ENCODE measurements at places on chromosomes 5 and 9.

GRCh38 chr5:5363045-5363444 lies 59.4 kb upstream of the ICE1 start:
- no peak for DNase-seq

- no peak for DNase-seq
Observed at GRCh38 chr5:105639068-105639467, 2031.7 kb downstream of the EFNA5 start.

- DNase-seq: no peak
Observed at GRCh38 chr5:34930870-34931269, 1.5 kb downstream of the DNAJC21 start.

- no peak for DNase-seq
Observed at GRCh38 chr9:114991861-114992260, 61.5 kb upstream of the TNFSF8 start.

DNA sequence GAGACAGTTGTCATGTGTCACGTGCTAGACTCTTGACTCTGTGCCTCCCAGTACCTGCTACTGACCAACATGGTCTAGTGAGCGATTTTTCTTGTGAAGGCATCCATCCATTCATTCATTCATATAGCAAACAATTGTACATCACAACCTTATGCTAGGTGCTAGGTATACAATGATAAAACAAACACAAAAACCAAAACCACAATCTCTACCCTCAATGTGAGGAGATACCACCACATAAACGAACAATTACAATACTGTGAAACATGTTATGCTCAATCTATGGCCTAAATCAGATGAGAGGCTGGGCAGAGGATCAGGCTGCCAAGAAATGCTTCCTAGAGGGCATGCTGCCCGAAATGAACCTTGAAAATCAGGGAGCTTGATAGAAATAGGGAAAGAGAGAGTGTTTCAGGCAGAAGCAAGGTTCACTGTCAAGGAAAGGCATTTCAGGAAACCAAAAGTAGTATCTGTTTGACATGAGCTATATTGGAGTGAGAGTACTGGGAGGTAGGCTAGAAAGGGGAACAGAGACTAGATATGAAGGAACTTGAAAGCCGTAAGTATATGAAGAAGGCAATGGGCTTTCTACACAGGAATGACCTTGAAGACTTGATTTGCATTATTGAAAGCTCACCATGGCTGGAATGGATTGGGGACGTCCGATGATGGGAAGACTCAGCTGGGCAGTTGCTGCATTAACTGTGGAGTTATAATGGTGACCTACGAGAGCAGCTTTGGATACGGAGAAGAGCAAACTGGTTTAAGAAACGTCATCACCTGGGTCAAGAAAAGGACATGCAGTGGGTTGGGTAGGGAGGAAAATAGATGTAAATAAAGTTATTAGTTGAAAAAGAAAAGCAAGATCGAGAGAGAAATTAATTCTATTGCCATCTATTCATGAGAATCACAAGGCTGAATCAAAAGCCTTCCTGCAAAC lies 90.1 kb downstream of the THBS4 start:
- no peak for DNase-seq

GRCh38 chr9:98821831-98822230 lies 14.4 kb downstream of the GALNT12 start:
- no peak for DNase-seq

- DNase-seq: no peak
Observed at GRCh38 chr5:6722015-6722414, 8.8 kb downstream of the TENT4A start.

DNA sequence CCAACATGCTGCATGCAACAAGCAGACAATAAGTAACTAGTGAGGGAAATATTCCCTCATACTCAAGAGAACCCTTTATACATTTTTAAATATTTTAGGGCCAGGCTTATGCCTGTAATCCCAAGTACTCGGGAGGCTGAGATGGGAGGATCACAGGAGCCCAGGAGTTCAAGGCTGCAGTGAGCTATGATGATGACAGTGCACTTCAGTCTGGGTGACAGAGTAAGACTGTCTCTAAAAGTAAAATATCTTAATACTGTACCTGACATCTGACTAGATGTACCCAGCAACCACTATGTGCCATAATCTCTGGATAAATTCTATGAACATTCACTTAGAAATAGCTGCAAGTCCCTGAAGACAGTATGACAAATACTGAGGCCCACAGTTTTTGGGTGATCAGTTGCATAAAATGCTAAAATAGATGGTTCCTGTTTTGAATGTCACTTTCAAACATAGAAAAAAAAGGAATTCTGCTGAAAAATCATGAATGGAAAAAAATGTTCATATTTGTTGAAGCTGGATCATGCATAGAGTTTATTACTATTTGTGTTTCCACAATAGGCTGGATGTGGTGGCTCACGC lies 2.0 kb upstream of the C5orf15 start:
- no peak for DNase-seq

DNA sequence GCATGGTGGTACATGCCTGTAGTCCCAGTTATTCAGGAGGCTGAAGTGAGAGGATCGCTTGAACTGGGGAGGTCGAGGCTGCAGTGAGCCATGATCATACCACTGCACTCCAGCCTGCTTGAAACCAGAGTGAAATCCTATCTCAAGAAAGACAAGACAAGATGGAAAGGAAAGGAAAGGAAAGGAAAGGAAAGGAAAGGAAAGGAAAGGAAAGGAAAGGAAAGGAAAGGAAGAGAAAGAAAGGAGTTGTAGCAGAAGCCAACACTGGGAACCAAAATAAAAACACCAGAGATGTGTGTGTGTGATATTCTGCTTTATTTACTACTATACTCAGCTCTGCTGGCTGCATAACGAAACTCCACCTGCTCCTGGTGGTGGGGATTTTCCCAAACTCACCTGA lies 115.3 kb downstream of the DRD1 start:
- no peak for DNase-seq

DNA sequence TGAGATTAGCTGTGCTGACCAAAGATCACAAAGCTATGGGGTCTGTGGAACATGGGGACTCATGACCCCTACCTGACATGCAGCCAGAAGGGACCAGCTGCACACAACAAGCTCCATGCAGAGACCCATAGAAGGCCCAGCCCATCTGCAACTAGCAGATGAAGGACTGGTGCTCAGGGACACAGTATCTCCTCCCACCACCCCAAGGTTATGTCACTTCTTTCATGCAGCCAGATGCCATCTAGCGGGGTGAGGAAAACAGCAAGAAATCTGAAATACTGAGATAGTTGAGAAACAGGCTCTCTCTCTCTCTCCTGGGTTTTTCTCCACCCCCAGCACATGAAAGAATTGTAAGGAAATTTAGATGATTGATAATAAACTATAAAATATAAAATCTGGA lies 161.3 kb upstream of the DAPK1 start:
- peak; percentile 7 for DNase-seq

Data from putamen (tissue), 1 donor.